ENCODE measurements at places on chromosomes 2 and 18.

DNA sequence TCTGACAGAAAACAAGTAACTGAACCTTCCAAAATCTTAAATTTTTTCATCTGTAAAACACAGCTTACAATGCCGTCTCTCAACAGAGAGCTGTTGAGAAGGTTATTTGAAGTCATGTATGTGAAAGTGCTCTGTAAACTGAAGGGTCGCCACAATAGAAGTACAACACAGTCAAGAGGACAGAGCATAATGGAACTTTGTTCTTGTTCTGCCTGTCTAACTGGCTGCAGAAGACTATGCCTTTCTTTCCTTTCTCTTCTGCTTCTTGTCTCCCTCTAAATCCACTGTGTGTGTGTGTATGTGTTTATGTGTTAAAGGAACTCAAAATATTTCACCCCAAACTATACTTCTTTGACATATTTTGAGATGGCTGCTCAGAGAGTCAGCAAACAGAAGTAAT lies 365.8 kb upstream of the RND3 start:
- no peak for DNase-seq

- DNase-seq: no peak
These were observed 2.9 kb upstream of the INHBB start for GRCh38 chr2:120343100-120343432.

- no peak for DNase-seq
These were observed 159.0 kb upstream of the TMEM200C start for GRCh38 chr18:6054256-6054842.

- DNase-seq: no peak
These were observed 36.2 kb downstream of the DIPK1C start for GRCh38 chr18:74420926-74421325.

- no peak for DNase-seq
These were observed 358.6 kb upstream of the DLGAP1 start for GRCh38 chr18:4813708-4814107.

GRCh38 chr2:15610430-15610952 lies 18.8 kb downstream of the DDX1 start:
- DNase-seq: no peak

DNA sequence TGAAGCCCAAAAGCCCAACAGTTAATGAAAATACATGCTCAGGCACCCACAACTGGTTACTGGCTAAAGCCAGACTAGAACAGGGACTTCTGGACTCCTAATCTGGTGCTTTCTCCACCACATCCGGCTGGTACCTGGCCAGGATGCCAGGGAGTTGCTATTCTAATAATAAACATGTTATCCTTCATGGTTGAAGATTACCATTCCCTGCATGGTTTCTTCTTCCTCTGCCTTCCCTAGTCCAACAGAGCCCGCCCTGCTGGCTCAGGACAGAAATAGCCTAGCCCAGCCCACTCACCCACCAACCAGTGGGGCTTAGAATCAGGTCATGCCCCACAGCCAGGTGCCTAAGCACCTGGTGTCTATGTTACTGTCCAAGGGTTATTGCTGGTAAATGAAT lies 184.2 kb downstream of the TMEM247 start:
- DNase-seq: no peak

DNA sequence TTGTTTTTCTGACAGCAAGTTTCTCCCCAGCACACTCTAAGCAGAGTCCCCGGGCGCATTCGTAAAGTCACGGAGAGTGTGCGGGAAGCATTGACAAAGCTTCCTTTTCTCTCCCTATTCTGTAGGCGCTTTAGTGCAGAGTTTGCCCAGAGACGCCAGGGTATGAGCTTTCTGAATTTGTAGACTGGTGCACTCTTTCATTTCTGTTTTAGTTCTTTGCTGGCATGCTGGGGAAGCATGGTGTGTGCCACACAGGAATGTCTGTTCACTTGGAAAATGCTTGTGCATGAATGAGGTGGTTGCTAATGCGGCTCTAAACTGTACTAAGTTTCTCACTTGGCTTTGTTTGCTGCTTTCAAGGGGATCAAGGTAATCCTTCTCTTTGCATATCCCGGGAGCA lies 102.6 kb downstream of the RTN4 start:
- DNase-seq: no peak

GRCh38 chr2:195838002-195838401 lies 181.0 kb downstream of the SLC39A10 start:
- no peak for DNase-seq

DNA sequence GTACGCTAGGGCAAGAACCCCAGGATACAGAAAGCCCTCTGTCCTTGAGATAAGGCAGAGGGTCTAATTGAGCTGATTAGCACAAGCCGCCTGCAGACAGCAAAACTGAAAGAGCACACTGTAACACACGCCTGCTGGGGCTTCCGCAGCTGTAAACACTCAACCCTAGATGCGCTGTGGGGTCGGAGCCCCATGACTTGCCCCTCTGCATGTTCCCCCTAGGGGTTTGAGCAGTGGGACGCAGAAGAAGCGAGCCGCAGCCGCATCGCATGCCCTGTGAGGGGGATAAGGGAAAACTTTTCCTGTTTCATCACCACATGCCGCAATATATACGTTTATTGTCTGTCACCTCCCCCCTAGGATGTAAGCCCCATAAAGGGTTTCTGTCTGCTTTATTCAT lies 384.6 kb downstream of the PLCL1 start:
- no peak for DNase-seq
